Activated CD8-positive, alpha-beta memory T cell treated with anti-CD3 and anti-CD28 coated beads, Interleukin-2, amount 10 ng/mL, durations not matched to agents 7 days and 5 days (primary cell): ENCODE measurements at places on chromosomes 16 and 17.

DNA sequence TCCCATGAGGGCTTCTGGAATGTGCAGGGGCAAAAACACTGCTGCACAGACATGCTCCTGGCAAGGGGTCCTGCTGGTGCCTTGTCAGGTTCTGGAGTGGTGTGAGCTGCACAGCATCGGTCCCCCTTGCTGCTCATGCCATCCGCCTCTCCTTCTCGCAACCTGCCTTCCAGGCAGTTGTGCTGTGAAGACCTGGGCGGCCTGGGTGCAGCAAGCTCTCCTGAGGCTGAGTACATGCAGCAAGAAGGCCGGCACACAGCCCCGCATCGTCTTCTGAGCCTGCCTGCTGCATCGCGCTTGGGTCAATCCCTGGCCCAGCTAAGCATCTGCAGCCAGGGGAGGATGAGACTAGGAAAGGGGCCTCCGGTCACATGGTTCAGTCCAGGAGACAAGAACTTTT lies 478 bp upstream of the TRPV1 start:
- DNase-seq, result no peak

DNA sequence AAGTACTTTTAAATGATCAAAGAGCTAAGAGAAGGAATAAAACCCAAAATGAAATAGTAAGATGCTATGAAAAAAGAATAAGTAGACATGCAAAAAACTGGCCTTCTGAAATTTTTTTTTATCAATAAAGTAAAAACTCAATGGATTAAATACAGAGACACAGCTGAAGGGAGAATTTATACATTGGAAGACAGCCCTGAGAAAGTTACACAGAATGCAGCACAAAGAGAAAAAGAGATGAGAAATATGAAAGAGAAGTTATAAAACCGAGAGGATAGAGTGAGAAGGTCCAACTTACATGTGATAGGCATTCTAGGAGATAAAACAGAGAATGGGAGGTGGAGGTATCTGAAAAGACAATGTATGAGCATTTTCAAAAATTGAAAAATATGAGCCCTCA lies 57.0 kb downstream of the MARF1 start:
- DNase-seq, result no peak

DNA sequence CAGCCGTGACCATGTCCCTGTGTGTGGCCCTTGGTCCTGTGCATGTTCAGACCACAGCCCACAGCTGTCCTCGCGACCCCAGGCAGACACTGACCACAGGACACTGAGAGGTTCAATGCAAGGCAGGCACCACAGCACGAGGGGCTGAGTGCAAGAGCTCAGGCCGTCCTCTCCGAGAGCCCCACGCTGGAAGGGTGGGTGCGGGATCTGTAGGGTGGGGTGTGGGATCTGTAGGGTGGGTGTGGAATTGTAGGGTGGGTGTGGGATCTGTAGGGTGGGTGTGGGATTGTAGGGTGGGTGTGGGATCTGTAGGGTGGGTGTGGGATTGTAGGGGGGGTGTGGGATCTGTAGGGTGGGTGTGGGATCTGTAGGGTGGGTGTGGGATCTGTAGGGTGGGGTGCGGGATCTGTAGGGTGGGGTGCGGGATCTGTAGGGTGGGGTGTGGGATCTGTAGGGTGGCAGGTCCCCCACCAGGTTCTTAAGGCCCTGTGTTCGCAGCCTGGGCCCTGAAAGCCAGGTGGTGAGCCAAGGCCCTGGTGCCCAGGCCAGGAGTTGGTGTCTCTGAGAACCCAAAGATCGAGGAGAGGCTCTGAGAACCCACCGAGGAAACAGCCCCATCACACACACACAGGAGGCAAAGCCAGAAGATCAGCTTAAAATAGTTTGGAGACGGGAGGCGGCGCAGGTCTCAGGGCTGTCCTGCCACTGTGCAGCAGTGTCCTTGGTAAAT lies 48.2 kb downstream of the METRNL start:
- no peak for DNase-seq

DNA sequence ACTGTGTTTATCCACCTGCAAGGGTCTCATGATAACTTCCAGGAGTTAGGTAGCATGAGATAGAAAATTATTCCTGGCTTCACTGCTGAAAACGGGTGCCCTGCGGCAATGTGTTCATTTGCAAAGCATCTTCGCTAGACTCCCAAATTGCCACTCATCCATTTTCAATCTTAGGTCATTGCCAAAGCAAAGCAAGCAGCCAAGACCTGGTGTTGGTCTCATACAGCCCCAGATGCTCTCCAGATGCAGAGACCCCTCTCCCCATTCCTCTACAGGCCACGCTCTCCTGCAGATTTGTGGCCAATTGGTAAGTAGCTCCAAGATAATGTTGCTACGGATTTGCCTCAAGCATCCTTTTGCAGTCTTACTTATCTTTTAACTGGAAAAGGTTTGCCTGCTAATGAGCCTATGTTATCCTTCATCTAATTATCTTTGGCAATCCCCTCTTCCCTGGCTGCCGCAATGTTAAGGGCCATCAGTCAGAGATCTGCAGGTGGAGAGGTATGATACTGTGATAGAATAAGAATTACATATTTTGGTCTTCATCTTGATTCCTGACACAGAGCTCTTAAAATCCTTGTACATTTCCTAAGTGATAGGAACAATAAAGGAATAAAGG lies 222.0 kb downstream of the SLC39A11 start:
- DNase-seq, result no peak

GRCh38 chr17:51941272-51941671 lies 217.2 kb downstream of the CA10 start:
- no peak for DNase-seq

- DNase-seq, result no peak
Measured at GRCh38 chr17:27778183-27778582, 22.1 kb downstream of the NOS2 start.

GRCh38 chr16:89010210-89010925 lies 33.4 kb upstream of the CBFA2T3 start:
- no peak for DNase-seq

DNA sequence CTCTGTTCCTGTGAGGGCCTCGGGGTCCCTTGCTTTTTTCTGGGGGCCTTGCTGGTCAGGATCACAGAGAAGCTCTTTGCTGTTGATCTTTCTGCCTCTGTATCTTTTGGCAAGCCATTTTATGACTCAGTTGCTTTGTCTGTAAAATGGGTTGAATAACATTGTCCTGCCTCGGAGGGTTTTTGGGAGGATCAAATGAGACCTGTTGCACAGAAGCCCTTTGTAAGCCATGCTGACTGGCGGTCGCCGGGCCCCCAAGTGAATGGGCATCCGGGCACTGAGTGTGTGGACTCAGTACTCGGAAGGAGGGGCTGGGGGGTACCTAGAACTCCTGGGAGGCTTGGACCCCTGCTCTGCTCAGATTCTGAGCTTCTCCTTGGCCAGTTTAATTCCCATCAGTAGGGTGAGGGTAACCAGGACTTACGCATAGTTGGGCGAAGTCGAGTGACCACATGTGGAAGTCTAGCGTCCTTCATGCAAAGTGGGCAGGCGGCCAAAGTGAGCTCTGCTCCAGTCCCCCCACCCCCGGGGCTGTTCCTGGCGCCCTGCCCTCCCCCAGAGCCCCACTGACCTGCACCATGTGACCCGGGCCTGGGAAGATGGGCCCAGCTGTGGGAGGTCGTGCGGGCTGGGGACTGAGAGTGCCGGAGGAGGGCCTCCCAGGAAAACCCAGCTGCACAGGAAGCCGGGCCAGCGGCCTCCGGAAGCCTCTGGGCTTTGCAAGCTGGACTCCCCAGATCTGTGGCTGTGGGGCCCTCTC lies 284.0 kb downstream of the SEC14L1 start:
- no peak for DNase-seq

DNA sequence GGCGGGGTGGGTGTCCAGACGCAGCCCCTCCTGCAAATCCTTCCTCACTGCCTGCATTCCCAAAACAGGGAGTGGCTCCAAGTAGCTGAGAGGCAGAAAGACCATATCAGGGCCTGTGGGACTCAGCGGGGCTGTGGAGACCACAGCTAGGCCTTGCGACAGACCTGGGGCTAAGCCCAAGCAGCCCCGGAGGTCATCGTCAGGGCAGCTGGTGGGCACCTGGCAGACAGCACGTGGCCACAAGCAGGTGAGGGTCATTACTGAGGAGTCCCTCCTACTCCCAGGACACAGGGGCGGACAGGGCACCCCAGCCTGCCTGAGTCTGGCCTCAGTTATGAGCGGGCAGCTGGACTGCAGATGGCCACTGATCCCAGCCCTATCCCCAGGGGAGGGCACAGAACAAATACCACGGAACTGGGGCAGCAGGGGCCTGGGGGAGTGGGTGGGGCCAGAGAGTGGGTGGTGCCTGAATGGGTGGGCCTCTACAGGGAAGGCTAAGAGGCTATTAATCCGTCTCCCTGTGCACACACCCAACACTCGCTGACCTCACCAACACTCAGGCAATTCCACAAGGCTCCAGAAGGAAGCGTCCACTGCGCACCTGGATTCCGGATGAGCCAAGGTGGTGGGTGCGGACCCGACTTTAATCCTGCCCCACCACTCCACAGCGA lies 8.5 kb downstream of the HS3ST6 start:
- DNase-seq, result no peak

GRCh38 chr16:49598383-49599170 lies 225.0 kb downstream of the C16orf78 start:
- DNase-seq, result no peak

GRCh38 chr16:14371778-14372431 lies 258.2 kb downstream of the PARN start:
- DNase-seq, result no peak

- DNase-seq, result no peak
Measured at GRCh38 chr17:57595947-57596695, 149.0 kb downstream of the CCDC182 start.

DNA sequence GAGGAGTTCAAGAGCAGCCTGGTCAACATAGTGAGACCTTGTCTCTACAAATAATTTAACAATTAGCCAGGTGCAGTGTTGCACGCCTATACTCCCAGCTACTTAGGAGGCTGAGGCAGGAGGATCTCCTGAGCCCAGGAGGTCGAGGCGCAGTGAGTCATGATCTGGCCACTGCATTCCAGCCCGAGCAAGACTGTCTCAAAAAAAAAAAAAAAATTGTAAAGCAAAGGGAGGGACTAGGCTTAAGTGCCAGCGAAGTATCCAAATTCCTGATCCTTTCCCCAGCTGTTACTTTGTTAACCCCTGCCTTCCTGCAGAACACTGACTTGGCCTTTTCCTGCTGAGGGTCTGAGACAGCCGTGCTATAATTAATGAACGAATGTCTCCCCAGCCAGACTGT lies 2.7 kb downstream of the GDPD3 start:
- no peak for DNase-seq
